ENCODE measurements at places on chromosomes 2 and 18.

GRCh38 chr2:199756743-199757142 lies 94.2 kb downstream of the FTCDNL1 start:
- no peak for DNase-seq

DNA sequence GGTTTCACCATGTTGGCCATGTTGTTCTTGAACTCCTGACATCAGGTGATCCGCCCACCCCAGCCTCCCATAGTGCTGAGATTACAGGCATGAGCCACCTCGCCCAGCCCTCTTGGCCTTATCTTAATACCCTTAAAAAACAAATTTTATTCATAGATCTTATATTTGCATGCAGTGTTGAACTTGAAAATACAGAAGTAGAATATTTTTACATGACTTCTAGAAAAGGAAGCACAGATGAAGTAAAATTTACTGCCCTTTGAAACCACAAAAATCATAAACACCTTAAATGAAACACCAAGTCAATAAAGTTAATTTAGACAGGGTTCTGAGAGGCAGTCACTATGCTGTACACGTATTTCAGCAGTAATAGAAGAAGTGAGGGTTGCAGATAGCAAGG lies 145.7 kb downstream of the CERS6 start:
- DNase-seq = no peak

DNA sequence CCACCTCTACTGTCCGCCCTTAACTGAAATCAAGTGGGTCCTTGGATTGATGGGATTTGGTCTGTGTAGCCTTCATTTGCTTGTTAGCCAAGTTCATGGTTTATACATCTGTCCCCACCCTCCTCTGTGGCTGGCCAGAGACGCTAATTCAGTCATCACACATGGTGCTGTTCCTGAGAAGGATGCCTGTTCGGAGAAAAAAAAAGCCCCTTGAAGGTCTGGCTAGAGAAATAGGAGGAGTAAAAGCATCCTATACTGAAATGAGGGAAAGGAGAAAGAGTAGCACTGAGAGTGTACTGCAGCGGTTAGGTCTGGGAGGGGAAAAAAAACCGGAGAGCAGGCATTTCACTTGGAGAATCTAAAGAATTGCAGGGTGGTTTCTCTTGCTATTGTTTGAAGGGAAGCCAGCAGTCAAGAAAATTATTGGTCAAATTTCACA lies 180.6 kb upstream of the EPAS1 start:
- DNase-seq = peak; percentile 57

- no peak for DNase-seq
Measured at GRCh38 chr18:74856928-74857327, 259.3 kb downstream of the ZNF407 start.

DNA sequence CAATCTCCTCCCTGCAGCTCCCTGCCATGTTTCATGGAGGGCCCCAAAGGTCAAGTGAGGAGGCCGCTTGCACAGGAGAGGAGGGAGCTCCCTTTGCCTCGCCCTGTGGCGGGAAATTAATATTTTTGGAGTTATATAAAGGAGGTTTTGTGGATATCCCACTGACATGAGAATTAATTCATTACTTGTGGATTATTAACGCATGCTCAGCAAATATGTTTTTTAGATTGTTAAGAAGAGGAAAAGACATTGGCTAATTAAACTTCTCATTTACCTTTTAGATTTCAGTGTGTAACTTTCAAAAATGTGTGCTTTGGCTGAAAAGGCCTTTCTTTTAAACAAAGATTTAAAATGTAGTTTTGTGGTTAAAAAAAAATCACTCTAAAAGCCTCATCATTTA lies 474.0 kb downstream of the SOCS6 start:
- no peak for DNase-seq

DNA sequence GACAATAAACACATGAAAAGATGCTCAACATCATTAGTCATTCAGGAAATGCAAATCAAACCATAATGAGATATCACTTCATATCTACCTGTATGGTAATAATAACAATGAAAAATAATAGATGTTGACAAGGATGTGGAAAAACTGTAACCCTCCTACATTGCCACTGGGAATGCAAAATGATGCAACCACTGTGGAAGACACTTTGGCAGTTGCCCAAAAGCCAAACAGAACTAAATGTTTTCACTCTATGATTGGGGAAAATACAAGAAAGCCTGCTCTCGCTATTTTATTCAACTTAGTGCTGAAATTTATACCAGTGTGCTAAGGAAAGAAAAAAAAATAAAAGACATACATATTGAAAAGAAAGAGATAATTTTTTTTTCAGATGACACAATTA lies 934.5 kb downstream of the CNTNAP5 start:
- DNase-seq = no peak

DNA sequence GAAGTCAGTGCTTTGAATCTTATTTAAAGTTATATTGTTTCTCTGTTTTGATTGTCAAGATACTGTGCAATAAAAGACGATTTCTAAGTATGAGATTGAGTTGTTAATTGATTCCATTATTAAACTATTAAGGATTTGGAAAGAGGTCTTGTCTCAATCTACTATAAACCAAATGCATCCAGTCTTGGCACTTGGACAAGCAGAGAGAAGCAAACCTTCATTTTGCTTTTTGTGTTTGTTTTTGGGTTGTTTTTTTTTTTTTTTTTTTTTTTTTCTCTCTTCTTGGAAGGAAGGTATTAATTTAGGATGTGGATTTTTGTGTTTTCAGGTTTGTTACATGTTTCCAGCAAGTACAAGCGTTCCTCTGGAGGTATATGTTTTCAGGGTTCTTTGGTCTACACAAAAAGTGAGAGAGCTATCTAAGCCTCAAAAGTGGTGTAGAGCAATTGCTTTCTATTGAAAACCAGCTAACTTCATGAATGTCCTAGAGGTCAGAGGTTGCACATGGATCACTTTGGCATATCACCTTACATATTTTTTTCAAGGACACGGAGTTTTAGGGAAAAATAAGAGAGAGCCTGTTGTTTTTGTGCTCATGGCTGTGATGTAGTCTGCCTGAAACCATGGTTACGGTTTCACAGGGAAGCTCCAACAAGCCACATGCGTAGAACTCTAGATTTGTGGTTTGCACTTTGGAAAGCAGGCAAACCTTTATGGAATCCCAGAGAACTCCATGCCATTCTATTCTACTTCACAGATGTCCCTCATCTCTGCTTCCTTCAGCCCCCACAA lies 1.8 kb downstream of the PRKCE start:
- DNase-seq = no peak

DNA sequence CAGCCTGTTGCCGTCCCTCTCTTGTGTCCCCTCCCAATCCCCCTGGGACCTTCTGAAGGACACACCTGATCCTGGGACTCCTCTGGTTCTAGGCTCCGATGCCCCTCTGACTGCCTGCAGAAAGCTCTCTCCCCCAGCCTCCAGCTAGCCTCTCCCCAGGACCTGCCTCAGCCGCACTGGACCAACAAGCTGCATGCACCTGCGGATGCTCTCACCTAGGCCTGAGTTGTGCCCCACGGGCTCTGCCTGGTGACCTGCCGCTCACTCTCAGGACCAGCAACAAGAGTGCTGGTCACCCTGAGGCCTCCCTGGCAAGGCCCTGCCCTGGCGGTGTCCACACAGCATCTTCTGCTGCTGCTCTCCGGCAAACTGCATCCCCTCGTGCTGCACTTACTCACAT lies 63.0 kb downstream of the EIPR1 start:
- DNase-seq = no peak

DNA sequence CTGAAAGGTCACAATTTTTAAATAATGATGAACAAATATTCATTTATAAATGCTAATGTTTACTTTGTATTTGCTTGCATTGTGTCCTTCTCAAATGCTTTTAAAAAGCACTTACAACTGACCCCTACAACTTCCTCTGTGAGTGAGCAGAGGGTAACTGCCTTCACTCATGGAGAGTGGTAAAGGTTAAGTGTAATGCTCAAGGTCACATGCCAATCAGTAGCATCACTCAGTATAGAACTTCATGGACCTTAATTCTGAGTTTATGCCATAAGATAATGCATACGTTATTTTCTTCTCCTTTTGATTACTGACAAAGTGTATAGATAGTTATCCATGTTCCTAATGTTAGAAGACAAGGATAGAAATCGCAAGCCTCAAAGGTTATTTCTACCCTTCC lies 91.8 kb upstream of the SERTAD2 start:
- DNase-seq = no peak

DNA sequence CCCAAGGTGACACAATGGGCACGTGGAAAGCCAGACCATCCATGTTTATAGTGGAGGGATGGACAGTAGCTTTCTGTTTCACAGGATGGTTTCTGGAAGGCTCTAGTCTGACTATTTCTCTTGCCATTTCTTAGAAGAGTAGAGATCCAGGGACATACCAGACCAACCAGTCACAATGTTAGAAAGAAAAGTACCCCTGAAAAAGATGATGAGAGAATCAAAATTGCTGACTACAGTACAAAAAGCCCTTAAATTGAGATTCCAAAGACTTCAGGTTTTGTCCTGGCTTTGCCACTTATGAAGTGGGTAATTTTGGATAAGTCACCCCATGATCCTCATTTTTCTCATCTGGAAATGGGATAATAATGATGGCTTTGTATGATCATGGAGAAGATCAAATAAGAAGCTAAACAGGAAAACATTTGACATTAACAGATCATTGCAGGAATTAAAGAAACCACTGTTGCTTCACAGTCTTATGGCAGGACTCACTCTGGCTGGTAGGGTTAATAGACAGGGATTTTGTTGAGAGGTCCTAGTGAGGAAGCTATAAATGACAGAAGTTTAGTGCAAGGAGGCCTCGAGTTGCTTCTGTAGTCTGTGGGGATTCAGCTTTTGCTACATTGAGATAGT lies 386.0 kb downstream of the IRS1 start:
- DNase-seq = no peak

DNA sequence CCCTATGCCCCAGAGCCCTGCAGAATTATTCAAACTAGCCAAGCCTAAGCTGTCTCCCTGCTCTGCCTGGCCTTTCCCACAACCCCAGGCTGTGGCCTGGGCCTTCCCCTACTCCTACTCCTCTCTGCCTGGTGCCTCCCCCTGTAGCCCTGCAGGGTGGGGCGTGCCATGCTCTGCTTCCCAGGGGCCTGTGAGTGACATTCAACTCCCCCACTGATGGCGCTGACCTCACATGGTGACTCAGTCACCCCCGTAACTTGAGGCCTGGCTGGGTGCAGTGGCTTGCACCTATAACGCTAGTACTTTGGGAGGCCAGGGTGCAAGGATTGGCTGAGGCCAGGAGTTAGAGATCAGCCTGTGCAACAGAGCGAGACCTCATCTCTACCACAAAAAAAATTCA lies 60.6 kb downstream of the KIF1A start:
- DNase-seq = no peak

DNA sequence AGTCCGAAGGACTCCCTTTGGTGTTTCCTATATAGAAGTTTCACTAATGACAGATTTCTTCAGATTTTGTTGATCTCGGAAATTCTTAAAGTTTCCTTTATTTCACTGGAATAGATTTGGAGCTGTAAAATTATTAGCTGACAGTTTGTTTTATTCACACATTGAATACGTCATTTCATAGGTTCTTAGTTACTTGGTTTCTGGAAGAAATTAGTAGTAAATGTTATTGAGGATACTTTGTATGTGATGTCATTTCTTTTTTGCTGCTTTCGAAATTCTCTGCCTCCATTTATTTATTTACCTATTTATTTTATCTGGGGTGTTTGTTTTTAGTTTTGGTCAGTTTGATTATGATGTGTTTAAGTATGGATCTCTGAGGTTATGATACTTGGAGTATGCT lies 1205.9 kb upstream of the GYPC start:
- no peak for DNase-seq

DNA sequence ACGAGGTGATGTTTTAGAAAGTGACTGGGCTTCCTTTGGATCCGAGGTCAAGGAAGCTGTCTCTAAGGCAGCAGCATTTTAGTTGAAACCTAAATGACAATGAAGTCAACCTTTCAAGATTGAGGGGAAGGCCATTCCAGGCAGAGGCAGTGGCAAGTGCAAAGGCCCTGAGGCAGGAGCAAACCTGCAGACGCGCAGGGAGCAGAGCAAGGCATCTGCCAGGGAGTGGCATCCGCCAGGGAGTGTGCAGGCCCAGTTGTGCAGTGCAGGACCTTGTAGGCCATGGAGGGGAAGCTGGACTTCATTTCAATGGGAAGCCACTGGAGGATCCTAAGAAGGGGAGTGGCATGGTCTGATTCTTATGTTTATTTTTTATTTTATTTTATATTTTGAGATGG lies 154.7 kb upstream of the SIX3 start:
- no peak for DNase-seq

- no peak for DNase-seq
Measured at GRCh38 chr2:143121957-143122356, 7.3 kb upstream of the ARHGAP15 start.

GRCh38 chr18:36695806-36696205 lies 133.0 kb downstream of the TPGS2 start:
- no peak for DNase-seq

GRCh38 chr2:219687272-219687671 lies 59.8 kb downstream of the SLC4A3 start:
- DNase-seq = no peak

- no peak for DNase-seq
Measured at GRCh38 chr2:144137705-144138428, 382.1 kb downstream of the ZEB2 start.

DNA sequence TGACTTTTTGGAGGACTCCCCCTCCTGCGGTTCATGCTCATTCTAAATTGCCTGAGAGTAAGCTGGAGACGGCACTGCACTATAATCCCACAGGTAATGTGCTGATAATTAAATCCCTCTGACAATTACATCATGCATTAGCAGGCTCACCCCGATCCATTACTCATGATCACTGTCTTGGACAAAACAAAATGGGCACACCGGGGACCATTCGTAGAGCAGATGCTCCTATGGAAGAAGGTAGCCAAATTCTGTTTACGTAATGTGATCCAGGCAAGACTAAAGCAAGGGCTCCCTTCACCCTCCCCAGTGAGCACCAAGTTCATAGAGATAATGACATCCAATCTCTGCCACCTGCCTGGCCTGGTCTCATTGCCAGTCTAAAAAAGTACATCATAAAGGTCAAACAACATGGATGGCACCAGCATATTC lies 657.1 kb upstream of the SOX11 start:
- DNase-seq = no peak

DNA sequence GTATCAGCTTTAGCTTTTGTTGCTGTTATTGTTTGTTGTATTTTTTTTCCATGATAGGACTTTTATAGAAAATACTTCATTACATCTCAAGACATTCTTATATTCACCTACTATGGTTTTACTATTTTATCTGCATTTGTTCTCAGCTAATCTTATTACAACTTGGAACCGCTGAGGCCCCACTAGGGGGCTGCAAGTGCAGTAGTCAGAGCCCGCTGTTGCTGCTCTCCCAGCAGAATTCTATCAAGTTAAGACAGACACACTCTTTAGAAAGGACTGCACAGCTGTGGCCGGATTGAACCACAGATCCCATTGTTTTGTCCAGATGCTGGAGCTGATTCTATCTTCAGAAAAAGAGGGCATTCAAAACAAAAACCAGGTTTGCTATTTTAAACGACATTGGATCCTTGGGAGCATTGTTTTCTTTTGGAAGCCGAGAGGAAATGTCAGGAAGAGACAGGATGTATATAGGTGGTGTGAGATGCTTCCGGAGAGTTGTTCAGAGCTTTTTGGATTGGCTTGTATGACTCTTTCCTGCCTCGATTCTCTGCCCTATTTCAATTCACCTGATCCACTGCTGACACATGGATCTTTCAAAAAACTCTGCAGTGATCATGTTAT lies 105.7 kb upstream of the GAREM1 start:
- peak; percentile 25 for DNase-seq

Data from endothelial cell of umbilical vein (primary cell).